Natural killer cell (primary cell): ENCODE measurements at places on chromosomes 4 and X. TPM values are rescaled to one million over a fixed set of nuclear protein-coding genes. Genes with fewer than 3 reads are reported as not detected.

DNA sequence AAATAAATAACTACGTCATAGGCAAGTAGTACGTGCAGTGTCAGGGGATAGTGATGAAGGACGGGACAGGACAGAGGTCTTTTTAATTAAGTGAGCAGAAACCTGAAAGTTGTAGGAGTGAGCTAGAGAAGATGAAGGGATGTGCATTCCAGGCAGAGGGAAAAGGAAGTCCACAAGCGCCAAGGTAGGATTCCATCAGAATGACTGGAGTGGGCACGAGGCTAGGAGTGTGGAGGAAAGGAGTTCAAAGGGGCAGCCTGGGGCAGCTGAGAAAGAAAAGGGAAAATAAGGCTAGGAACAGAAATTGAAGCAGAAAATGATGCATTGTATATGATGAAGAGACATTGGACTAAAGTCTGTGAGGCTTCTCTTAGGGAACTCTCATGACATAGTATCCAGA, 192.2 kb upstream of the TLL1 start:
- no peak for DNase-seq

DNA sequence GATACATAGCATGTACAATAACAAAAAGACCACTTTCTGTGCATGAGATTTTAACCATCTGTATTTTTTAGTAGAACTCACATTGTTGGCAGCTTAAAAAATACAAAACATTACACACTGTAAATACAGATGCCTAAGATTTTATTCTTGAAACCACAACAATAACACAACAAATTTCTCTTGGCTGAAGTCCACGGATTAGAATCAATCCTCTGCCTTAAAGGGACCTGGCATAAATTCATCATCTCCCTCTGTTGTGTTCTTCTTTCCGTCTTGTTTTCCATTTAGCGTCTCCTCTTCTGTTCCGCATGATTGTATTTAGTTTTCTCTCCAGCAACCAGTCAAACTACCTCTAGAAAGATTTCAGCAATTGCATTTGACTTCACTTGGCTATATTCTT, 231.0 kb downstream of the SPOCK3 start:
- no peak for DNase-seq

GRCh38 chrX:68675571-68675970, 28.1 kb downstream of the STARD8 start:
- no peak for DNase-seq

DNA sequence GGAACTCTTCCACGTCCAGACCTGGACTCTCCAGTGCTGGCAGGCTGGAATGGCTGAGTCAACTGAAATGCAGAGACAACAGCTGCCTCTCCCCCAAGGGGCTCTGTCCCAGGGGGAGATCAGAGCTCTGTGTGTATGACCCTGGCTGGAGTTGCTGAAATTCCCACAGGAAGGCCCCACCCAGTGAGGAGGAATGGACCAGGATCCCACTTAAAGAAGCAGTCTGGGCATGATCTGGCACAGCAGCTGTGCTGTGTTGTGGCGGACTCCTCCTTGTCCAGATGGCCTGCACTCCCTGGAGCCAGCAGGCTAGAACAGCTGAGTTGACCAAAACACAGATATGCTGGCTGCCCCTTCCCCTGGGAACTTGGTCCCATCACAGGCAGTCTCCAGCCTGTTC, 25.4 kb downstream of the C4orf17 start:
- no peak for DNase-seq

GRCh38 chr4:77156912-77157858, at the start of gene CCNG2:
Gene CCNG2 (plus strand): TSS chr4:77157207. CDS start chr4:77158533, 1,326 bp downstream.
- no peak for DNase-seq

GRCh38 chrX:104018126-104018525, 4.6 kb upstream of the H2BW1 start:
- DNase-seq, result no peak

GRCh38 chr4:44845309-44845708, 119.0 kb upstream of the GNPDA2 start:
- no peak for DNase-seq

GRCh38 chrX:78687586-78687985, 28.5 kb upstream of the RTL3 start:
- DNase-seq, result no peak

The IBSP gene
- total RNA-seq, result not detected

The TLR8 gene
- 1.9 TPM for total RNA-seq

The IL13RA2 gene
- not detected for total RNA-seq

The THAP6 gene
- 24.1 TPM for total RNA-seq

The GAGE12J gene
- not detected for total RNA-seq

The NAP1L2 gene
- total RNA-seq, result 3.6 TPM

The RADX gene
- total RNA-seq, result 7.2 TPM
